ENCODE measurements at places on chromosomes 5 and 9.
A peak's percentile ranks its signal among the peaks of the same experiment; 100 is the strongest.

GRCh38 chr9:100322954-100323536 lies 29.7 kb downstream of the TEX10 start:
- DNase-seq = peak; percentile 2

- peak; percentile 17 for DNase-seq
These were observed 202.2 kb upstream of the DMRTA1 start for GRCh38 chr9:22244139-22245011.

DNA sequence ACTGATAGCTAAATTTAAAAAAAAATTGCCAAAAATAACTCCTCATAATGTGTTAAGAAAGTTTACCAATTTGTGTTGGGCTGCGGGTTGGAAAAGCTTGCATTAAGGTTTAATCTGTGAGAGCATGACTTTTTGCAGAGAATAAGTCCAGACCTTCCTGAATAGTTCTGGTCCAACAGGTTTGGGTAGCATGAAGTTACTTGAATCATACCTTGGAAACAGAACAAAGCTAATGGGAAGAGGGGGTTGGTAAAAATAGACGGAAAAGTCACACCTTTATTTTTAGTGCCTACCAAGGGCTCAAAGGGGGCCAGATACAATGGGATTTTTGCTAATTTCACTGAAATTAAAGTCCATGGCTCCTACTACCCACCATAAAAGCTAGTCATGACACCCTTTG lies 17.1 kb upstream of the MATR3 start:
- no peak for DNase-seq

DNA sequence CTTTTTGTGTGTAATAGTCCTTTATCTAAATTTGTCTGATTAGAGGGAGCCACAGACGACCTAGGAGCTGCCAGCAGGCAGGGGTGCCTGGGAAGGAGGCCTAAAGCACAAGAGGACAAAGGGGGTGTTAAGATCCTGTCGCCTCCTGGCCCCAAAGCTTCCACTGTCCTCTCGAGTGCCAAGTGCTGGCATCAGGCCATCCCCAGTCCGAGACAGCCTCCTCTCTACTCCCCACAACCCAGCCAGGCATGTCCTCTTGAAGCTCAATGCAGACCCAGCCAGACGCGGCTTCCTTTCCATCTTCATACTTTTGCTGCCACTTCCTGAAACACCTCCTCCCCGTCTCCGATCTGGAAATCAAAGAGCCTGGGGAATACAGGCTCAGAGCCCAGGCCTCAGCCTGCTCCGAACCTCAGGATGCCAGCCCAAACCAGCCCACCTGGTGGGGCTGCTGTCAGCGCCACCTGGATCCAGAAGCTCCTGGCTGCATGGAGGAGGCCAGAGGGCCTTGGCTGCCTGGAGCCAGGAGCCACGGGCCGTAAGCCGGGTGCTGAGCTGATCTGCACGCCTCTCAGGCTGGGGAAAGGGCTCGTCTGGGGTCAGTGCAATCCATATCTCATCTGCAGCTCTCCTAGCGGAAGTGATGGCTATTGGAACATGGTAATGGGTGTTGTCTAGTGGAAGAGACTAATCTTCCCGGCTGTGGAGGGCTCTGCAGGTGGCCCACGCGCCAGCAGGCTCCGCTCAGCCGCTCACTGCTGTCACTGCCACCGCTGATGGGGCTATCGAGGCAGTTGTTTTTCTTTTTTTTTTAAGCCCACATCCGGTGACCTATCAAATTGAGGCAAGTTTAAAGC lies 60.2 kb upstream of the FUBP3 start:
- no peak for DNase-seq

- DNase-seq = no peak
These were observed 93.9 kb downstream of the CD180 start for GRCh38 chr5:67102708-67103107.

GRCh38 chr9:134313470-134313869 lies 12.8 kb upstream of the RXRA start:
- DNase-seq = no peak

DNA sequence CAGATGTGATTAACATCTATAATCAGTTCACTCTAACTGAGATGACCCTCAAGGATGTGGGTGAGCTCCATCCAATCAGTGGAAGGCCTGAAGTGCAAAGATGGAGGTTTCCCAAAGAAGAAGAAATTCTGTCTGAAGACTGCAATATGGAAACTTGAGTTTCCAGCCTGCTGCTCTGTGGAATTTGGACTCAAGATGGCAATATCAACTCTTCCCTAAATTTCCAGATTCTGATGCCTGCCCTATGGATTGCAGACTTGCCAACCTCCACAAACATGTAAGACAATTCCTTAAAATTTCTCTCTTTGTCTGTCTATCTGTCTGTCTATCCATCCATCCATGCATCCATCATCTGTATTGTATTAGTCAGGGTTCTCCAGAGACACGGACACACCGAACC lies 85.9 kb downstream of the ICE1 start:
- DNase-seq = no peak

DNA sequence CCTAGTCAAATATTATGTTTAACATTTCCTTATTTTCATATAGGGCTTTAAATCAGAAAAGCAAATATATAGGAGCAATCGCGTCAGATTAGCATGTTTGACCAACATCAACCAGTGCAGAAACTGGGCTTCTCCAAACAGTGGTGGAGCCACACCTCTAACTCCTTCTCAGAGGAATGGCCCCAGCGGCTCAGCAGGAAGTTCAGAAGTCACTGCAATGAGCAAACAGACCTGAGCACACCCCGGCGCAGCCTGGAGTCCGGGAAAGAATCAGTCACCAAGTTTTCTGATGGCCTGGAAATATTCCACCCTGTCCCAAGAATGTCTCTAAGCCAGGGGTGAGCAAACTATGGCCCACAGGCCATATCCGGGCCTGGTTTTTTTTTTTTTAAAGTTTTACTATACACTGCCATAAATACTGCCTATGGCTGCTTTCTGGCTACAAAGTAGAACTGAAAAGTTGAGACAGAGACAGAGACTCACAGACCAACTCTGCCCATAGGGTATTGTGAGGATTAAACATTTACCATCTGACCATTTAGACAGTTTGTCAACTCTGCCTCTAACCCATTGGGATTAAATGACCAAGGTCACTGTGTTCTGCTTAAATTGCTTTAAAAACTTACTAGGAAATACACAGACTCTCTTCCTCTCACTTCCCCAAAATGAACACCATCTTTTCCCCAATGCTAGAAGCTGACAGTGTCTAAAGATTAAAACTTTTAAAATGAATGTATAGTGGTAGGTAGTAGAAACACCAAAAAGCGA lies 5.4 kb downstream of the GOLM1 start:
- no peak for DNase-seq

DNA sequence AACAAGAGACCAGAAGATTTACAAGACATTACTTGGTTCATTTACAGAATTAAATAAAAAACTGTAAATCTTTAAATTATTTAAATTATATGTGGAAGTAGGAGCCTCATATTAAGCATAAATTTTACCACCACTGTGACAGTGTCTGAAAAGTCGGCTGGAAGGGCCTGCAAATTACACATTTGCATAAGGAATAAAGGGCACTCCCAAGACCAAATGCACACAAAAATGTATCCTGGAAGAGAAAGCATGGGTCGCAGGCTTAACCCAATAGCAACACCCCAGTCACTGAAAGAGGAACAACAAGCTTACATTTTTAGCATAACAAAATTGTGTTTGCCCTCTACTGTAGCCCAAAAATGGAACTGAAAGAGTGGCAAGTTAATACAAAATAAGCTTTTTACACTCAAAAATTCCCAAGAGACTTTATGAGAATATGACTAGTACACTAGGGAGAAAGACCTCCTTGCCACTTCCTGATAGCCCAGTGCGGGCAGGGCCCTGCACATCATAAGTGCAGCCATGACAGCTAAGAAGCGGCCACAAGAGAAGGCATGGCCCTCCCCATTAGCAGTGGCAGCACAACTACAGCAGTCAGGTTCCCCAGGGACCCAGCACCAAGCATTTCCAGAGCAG lies 482.0 kb downstream of the DTWD2 start:
- DNase-seq = no peak

- DNase-seq = no peak
These were observed 1129.2 kb upstream of the ACO1 start for GRCh38 chr9:31255211-31255610.

DNA sequence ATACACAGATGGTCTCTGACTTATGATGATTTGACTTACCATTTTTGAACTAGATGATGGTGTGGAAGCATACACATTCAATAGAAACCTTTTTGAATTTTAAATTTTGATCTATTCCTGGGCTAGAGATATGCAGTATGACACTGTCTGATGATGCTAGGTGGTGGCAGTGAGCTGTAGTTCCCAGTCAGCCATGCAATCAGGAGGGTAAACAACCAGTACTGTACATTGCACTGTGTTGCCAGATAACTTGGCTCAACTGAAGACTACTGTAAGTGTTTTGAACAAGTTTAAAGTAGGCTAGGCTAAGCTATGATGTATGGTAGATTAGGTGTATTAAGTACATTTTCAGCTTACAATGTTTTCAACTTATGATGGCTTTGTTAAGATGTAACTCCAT lies 859.1 kb upstream of the ARRDC3 start:
- no peak for DNase-seq

DNA sequence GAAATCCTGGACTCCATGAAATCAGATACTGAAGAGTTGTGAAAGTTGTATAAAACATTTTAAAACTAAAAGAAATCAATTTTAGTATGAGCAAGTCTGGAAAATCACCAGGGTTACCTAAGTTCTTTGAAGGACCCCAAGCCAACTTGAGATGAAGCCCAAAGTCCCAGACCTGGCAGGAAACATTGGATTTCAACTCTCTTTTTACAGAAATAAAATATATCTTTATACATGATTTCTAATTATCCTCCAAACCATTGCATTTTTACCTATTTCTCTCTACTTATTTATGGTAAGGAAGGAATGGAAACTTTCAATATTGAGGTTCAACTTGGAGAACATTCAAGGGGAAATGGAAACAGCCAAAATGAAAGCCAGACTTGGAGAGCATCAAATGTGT lies 390.6 kb upstream of the C9orf72 start:
- no peak for DNase-seq

Data from stimulated activated CD4-positive, alpha-beta T cell treated with anti-CD3 and anti-CD28 coated beads, Interleukin-12 subunit alpha, Interleukin-12 subunit beta, amount 100 ng/mL, for 24 hours (primary cell).